ENCODE measurements at places on chromosomes 3 and 15.

DNA sequence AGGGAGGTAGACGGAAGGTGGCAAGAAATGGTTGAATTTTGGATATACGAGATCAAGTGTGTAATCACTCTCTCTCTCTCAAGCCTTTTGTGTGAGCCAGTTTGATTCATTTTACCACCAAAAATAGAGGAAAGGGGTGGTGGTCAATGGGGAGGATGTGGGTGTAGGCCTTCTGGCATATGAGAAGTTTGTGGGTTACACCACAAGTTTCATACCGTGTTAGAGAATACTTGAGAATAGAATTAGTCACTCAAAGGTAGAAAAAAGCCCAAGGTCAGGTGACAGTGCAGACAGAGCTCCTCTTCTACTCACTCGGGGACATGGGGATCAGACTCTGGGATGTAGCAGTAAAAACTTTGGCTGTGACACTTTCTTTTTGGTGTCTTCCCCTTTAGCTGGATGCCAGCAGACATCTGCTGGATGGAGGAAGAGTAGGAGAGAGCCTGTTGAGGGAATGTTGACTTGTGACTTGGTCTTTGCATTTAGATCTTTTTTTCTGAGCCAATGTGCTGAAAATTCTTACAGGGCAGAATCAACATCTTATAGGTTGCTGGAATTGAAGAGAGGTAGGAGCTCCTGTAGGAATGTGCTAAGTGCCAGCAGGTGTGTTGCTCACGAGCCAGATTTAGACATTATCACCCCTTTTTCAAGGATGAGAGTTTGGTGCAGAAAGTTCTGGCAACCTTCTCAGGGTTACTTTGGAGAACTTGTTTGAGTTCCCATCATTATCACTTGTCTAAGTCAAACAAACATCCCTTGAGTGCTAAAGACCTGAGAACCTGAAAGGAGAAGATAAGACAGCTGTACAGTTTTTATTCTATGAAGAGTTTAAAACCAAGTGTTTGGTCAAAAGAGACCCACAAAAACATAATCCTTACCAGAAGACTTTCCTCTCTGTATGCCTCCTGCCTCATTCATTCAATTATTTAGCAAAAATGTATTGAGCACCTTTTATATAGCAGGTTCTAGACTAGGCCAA is 43.9 kb upstream of the RYK start:
- peak; percentile 51 for DNase-seq

DNA sequence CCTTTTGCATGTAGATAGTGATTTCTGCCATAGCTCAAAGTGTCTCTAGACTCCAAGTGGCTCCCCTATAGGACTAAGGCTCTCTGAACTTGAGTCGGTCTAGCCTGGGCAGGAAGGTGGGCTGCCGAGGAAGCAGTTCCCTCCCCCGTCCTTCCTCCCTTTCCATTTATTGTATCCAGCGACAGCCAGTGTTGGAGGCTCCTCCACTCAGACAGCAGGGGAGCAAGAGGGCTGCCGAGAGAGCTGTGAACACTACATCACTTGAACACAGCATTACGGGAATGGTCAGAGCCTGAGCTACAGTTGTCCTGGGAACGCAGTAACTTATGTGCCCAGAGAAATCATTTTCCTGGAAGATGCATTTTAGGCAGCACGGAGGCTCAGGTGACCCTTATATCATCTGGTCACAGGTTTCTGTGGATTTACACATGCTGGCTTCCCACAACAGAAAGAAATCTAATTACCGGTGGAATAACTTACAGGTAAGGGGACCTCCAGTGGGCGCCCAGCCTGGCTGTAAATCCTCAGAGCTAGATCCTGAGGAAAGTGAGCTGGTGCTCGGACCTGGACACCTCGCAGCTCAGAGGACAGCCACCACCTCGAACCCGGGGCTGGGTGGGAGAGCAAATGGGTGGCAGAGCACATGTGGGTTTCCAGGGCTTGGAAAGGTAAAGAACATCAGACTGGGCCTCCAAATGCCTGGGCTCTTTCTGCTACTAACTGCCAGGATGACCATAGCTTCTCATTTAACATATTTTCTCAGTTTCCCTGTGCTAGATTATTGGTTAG is 197.1 kb downstream of the UACA start:
- DNase-seq, result no peak

GRCh38 chr15:69615736-69616135 is 163.1 kb downstream of the RPLP1 start:
- DNase-seq, result no peak

DNA sequence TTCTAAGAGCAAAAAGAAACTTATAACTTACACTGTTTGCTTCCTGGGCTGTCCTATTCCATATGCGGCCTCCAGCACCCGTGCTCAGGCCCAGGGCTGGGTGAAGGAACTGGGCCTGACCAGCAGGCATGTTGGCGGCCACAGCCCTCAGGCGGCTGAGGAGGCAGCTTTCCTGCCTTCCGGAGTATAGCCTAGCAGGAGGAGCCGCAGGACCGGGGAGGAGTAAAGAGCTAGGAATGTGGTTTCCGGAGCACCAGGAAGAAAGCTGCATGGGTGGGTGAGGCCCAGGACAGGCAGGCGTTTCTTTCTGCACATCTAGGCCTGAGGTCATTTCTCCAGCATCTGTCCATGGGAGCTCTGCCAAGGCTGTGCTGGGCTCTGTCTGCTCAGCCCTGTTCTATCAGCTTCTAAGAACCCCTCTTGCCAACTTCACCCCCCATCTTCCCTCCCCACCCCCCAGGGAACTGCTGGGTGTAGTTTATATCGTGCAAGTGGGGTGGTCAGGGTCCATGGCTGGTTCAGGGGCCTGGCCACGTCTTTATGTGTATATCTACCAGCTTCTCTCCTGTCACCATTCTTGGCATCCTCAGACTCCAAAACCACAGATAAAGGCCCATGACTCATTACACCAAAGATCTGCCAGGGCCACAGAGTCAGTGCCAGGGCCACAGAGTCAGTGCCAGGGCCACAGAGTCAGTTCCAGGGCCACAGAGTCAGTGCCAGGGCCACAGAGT is 7.8 kb upstream of the KIF7 start:
- no peak for DNase-seq

DNA sequence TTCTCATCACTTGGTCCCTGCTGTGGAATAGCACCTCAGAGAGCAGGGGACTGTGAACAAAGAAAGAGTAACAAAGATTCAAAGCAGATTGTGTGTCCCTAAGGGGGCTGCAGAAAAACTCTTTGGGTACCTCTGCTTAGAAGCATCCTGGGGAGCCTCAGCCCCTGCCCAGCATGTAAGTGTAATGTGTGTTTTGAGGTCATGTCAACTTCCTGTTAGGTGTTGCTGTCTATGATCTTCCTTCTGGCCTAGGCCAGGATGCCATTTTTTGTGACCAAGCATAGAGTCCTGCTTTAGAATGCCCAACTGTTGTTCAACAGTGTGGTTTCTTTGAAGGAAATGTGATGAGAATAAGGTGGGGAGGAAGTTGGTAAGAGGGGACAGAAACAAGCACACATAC is 77.1 kb upstream of the BCL6 start:
- DNase-seq, result peak; percentile 5

- DNase-seq, result no peak
These were observed 21.6 kb downstream of the SPTSSB start for GRCh38 chr3:161349529-161350312.
